ENCODE measurements at places on chromosomes 13 and 19.

DNA sequence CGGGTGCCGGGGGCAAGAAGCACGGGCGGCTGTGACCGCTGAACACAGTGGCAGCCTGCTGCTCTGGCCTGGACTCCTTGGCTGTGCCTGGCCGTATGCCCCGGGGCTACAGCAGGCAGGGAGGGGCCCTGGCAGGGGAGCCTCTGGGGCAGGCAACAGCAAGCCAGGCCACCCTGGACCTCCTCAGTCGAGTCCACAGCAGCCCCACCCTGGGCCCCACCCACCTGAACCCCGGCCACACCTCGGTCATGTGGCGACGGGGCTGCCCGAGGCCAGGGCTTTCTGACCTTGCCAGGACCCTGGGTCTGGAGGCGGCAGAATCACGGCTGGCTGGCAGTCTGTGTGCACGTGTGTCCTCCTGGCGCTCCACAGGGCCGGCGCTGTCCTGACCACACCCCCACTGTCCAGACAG lies 8.7 kb downstream of the CILP2 start:
- no peak for DNase-seq

GRCh38 chr13:51793570-51794271 lies 10.2 kb downstream of the DHRS12 start:
- DNase-seq = no peak

- no peak for DNase-seq
These were observed 23.9 kb downstream of the WTIP start for GRCh38 chr19:34505321-34506025.

- no peak for DNase-seq
These were observed 16.8 kb downstream of the ADGRE2 start for GRCh38 chr19:14761607-14762006.

GRCh38 chr13:18948664-18949488 lies 232.7 kb downstream of the TUBA3C start:
- DNase-seq = no peak

GRCh38 chr19:271856-272255 lies 19.3 kb downstream of the PLPP2 start:
- DNase-seq = no peak

GRCh38 chr13:89375839-89376238 lies 1704.7 kb downstream of the SLITRK5 start:
- no peak for DNase-seq

DNA sequence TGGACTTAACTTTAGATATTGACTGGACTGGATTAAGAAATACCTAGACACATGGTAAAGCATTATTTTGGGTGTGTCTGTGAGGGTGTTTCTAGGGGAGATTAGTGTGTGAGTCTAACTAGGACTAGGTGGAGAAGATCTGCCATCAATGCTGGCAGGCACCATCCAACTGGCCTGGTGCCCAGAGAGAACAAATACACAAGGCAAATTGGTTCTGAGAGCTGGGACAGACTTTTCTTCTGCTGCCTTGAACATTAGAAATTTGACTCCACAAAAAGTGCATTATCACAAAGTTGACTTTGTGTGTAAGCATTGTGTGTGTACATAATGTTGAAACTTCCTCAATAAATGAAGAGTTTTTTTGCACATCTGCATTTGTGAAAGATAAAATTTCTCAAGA lies 522.1 kb downstream of the SUCLA2 start:
- no peak for DNase-seq

DNA sequence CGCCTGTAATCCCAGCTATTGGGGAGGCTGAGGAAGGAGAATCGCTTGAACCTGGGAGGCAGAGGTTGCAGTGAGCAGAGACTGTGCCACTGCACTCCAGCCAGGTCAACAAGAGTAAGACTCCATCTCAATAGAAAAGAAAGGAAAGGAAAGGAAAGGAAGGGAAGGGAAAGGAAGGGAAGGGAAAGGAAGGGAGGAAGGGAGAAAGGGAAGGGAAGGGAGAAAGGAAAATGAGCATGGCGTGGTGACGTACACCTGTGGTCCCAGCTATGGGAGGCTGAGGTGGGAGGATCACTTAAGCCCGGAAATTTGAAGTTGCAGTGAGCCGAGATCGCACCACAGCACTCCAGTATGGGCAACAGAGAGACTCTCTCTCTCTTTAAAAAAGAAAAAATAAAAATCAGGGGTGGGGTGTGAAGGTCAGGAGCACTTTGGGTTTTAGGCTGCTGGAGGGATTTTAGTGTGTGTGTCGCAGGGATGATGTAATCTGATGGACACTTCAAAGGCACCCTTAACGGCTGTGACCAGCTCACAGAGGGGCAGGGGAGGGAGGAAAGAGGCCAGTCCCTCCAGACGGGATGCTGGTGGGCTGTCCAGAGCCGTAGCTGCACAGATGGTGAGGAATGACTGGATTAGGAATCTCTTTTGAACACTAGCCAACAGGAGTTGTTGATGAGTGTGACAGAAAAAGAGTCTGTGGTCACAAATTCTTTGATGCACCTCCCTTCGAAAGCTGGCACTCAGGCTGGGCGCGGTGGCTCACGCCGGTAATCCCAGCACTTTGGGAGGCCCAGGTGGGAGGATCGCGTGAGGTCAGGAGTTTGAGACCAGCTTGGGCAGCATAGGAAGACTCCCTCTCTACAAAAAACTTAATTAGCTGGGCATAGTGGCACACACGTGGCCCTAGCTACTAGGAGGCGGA lies 27.6 kb downstream of the TMPRSS9 start:
- no peak for DNase-seq

DNA sequence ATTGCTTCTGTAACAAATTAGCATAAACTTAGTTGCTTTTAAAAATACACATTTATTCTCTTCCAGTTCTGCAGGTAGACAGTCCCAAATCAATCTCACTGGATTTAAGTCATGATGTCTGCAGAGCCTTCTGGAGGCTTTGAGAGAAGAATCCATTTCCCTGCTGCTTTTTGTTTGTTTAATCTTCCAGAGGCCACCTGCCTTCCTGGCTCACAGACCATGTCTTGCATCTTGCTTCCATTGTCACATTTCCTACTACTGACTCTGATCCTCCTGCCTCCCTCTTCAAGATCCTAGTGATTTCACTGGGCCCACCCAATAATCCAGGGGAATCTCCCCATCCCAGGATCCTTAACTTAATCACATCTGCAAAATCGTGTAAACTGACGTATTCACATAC lies 473.3 kb downstream of the ITGBL1 start:
- DNase-seq = no peak

Data from activated CD4-positive, CD25-positive, alpha-beta regulatory T cell (primary cell).